T-helper 1 cell (primary cell): ENCODE measurements at places on chromosomes 2 and 18.

- DNase-seq: no peak
Observed at GRCh38 chr2:119859528-119859927, 99.8 kb downstream of the PTPN4 start.

DNA sequence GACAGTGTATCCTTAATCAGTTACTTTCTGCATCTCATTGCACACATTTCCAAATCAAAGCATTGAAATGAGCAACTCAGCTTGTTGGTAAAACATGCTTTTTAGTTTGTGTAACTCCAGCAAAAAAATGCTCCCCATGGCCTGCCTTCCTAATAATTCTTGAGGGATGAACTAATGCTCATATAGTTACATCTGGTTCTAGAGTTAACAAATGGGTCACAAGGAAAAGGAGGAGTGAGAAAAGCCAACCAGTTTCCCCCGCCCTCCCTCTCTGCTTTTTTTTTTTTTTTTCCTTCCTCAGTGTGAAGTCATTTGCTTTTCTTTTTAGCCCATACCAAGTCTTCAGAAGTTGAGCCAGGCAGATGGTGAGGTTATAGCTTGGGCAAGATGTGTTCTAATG lies 231.7 kb downstream of the MTX2 start:
- DNase-seq: no peak

DNA sequence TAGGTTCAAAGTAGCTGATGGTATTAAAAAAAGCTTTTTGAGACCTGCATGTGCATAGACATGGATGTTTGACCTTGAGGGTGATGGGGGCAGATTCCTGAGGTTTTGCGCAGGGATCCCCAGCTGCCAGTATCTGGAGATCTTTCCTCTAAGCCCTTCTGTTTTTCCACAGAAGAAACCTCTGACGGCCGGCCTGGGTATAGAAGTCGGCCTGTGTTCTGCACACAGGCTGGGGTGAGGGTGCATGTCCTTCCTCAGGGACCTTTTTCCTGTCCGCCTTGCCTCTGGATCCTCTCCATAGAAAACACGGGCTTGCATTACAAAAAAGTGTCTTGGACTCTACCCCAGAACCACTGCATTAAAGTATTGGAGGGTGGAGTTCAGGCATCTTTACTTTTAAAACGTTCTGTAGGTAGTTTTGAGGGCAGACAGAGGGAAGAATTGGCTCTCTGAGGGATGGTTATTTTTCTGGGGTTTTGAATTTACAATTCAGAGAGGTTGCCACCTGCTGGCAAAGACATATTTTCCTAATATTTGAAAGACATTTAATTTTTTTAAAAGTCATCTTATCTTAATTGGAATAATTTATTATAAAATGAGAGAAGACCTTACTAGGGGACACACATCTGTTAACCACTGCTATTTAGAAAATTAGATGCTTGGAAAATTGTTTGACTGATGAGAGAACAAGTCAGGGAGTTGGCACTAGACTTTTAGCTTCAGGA lies 350.6 kb downstream of the DCDC2C start:
- no peak for DNase-seq

DNA sequence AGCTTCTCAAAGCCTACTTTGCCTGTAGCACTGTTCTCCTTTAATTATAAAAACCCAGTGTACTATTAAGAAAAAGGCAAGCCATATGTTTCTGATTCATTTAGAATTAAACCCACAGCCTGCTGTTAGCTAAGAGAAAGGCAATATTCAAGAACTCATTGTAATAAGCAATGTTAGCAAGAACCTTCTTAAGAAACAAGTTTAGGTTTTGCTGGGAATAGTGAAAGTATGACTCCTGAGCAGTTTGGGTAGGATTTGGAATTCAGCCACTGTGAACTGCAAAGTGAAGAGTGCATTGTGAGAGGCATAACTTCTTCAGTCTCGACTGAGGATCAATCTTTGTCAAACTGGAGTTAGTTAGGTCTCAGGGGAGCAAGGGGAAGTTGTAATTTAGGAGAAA lies 206.5 kb upstream of the NT5C1B start:
- no peak for DNase-seq
